Fibroblast of the aortic adventitia (primary cell): ENCODE measurements at places on chromosomes 2 and 18.

DNA sequence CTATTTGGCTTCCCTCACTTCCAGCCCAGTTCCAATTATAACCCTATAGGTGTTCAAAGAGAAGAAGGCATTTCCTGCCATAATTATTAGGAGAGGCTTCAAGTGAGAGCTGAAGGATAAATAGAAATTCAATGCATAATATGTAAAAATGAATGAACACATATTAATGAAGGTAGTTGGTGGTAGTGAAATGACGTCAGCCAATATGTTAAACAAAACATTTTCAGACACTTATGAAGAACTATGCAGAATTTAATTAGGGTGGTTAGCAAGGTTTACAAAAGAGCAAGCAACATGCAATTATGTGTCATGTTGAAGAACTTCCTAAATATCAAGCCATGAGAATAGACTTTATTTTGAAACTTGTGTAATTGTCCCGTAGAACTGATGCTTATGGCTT, 858.8 kb upstream of the DDX18 start:
- no peak for DNase-seq

- DNase-seq, result peak; percentile 82
Observed at GRCh38 chr2:182597570-182598295, 118.3 kb upstream of the DNAJC10 start.

DNA sequence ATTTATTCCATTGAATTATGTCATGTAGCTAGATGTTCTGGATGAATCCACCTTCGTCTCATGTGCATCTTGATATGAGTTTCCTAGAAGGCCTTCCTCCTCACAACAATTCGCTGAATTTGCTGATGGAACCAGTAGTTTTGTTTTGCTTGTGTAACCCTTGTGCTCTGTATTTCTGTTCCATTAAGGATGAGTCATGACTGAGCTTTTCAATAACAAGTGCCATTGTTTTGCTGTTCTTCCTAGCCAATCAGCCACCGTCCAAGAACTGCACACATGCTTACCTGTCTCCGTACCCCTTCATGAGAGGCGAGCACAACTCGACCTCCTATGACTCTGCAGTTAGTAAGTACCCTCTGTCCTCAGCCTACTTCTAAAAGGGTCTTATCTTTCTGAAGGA, 2.3 kb downstream of the TMEM182 start:
- no peak for DNase-seq

DNA sequence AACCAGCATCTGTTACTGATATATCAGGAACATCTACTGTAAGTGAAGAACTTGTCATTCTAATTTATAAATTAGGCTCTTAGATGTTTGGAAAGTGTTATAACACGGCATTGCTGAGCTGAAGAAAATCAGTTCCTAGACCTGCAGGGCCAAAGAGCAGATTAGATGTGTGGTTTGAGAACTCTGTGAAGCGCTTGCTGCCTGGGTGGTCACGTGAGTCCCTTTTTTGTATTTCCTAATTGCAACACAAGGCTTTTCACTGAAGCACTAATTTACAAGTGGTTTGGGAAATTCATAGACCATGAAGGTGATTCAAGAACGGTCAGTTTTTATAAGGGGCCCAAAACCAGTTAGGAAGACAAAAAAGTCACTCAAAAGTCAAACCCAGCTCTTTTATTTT, 106.9 kb upstream of the SP3 start:
- DNase-seq, result no peak

- DNase-seq, result no peak
Observed at GRCh38 chr2:219887870-219888269, 260.4 kb downstream of the SLC4A3 start.

DNA sequence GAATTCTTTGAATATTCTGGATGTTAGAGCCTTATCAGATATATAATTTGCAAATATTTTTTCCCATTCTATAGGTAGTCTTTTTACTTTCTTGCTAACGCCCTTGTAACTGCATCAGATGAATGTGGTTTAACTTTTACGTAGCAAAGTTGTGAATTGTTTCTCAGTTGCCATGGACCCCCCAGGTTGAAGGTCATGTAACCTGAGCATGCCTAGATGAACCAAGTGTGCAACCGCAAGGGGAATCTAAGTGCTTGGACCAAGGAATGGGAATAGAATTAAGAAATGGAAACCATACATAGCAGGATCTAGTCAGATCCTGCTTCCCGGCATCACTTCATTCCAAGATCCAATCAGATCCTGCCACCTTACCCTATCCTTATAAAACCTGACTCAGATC, 65.1 kb upstream of the TNP1 start:
- no peak for DNase-seq

DNA sequence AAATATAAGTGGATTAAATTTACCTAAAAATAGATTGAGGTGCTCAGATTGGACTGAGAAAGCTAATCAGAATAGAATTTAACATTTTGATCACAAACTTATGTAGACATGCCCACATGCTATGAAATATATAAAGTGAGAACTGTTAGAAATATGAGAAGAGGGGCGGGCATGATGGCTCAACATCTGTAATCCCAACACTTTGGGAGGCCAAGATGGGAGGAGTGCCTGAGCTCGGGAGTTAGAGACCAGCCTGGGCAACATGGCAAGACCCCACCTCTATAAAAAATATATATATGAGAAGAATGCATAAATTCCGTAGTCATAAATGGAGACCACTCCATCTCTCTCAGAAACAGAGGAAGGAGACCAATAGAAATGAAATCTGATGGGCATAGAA, 25.7 kb downstream of the NTSR2 start:
- DNase-seq, result no peak

- no peak for DNase-seq
Observed at GRCh38 chr2:145352484-145352883, 832.6 kb upstream of the ZEB2 start.

GRCh38 chr2:229901819-229902218, 20.0 kb downstream of the TRIP12 start:
- DNase-seq, result peak; percentile 77

GRCh38 chr2:133562558-133562957, 5.7 kb downstream of the NCKAP5 start:
- no peak for DNase-seq

DNA sequence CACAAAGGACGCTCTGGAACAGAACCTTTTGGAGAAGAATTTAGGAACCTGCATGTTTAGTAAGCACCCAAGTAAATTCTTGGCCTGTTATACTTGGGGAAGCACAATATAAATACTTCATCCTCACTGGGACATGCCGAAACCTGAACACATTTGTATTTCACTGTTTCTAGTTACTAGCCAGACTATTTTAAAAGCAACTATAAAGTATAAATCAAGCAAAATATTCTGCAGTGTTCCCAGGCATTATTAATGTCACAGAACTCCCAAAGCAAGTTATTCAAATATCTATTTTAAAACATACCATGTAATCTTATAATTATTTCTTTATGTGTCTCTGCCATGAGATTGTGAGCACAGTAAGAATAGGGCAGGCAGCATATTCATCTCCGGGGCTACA, 54.8 kb downstream of the CALCRL start:
- DNase-seq, result no peak

DNA sequence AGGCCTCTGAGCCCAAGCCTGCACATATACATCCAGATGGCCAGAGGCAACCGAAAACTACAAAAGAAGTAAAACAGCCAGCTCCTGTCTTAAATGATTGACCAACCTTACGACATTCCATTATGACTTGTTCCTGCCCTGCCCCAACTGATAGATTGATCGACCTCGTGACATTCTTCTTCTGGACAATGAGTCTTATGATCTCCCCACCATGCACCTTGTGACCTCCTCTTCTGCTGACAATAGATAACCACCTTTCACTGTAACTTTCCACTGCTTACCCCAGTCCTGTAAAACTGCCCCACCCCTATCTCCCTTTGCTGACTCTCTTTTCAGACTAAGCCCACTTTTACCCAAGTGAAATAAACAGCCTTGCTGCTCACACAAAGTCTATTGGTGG, 670.0 kb upstream of the PKDCC start:
- DNase-seq, result no peak

DNA sequence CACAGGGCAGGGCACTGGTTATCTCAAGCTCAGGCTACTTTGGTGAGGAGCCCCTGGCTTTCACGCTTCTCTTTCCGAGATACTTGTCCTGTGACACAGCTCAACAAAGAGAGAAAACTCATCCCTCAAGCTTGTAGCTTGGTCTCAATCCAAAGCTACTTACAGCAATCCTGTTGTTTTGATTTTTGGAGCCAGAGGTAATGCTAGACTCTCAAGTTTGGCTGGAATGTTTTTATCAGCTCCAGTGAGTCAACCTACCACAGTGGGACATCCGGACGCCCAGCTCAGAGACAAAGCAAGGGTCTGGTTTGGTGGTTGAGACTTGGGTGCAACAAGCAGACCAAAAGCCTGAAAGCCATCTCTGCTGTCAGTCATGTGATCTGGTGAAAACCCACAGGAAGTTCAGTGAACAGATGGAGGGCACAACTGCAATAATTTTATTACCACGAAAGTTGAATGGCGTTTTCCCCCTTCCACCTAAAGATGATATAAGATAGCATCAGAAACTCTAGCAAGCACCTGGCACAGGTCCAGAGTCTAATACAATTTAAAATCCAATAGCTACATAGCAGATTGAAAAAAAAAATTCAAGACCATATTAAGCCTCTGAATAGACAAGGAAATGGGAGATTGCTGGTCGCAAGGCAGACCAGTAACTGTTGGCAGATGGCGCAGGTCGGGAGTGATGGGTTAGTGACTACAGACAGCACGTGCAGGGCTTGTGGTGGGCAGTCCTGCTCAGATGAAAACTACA, 102.3 kb upstream of the SMAD7 start:
- DNase-seq, result peak; percentile 95

- no peak for DNase-seq
Observed at GRCh38 chr2:168797286-168797655, 5.2 kb upstream of the NOSTRIN start.

DNA sequence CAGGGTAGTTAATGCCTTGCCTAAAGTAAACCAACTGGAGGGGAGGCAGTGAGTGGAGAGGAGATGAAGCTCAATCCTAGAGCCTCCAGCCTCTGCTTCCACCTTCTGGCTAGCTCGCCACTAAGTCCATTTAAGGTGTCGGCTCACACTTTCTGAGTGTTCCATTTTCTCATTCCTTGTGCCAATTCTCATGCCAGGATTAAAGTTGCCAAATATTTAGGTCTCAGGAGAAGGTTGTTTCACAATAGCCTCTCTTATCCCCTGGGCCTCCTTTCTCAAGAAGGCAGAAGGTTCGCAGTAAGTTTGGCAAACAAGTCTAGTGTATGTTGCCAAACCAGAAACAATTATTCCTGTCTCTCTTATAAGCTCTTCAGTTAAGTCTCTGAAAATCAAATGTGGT, 57.2 kb downstream of the TACR1 start:
- DNase-seq, result peak; percentile 94

DNA sequence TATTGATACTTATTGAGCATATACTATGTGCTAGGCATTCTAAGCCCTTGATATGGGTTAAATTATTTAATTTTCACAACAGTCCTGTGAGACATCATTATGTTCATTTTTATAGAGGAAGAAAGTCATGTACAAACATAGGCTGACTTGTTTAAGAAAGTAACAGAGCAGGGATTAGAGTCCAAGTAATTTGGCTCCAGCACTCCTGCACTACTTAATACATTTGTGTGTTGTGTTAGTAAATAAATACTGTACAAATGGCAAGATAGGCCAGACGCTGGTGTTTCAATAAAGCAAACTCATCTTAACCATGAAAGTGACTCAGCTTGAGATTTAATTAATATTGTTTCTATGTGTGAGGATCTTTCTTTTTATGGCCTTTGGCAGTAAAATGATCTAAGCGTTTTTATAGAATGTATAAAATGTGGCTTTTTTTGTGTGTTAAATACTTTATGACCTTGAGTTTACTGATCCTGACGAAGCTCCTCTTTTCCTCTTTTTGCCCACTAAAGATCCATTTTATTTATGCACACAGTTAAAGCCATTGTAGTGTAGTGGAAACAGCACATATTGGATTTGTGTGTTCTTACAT, 21.3 kb downstream of the NBEAL1 start:
- DNase-seq, result no peak

DNA sequence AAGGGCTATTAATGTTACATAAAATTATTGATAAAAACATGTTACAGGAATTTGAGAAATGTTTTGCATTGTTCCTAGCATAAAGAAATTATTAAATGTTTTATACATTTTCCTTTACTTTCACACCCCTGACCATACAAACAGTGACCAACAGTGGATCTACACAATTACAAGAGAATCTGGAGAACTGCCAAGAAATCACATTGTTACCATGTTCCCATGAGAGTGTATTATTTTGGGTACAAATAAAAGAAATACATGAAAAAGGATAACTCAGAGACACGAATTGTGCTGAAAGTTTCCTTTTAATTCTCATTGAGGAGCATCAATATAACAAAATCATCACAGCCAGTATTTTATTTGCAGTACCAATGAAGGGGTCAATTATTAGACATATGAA, 150.1 kb downstream of the WDPCP start:
- DNase-seq, result no peak

DNA sequence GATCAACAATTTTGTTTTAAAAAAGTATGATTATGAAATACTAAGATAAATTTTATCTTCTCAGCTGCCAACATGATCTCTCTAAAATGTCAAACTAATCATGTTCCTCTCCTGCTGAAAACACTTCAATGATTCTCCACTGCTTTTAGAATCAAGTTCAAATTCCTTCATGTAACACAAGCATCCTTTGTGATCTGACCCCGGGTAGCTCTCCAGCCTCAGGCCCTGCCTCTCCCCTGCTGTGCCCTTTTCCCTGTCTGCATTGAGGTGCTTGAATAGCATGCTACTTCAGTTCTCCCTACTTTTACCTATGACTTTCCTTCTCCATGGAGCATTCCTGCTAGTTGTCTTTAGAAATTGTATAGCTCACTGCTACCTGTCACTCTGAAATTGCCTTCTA, 274.8 kb downstream of the PDE11A start:
- no peak for DNase-seq

GRCh38 chr2:178008636-178009289, 63.8 kb downstream of the PDE11A start:
- peak; percentile 8 for DNase-seq

GRCh38 chr18:10135302-10135926, 221.6 kb downstream of the VAPA start:
- DNase-seq, result peak; percentile 25

GRCh38 chr18:11245879-11246278, 96.5 kb upstream of the PIEZO2 start:
- peak; percentile 10 for DNase-seq

DNA sequence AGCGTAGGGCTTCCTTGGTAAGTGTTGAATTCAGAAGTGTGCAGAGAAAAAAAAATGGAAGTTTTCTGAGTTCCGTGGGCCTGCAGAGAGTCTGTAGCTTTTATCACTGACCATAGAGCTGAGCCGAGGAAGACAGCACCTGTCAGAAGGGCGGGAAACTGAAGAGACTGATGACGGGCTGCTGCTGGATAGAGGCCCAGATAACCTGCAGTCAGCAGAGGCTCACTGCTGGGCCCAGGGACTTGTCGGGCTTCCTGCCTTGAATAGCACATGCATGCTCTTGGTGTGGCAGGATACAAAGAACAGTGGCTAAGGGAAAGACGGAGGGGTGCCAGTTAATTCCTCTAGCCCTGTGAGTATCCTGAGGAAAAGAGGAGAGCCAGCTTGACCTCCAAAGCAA, 166.4 kb downstream of the MGAT5 start:
- DNase-seq, result no peak

GRCh38 chr2:129585760-129586159, 393.7 kb upstream of the RAB6C start:
- no peak for DNase-seq
